ENCODE measurements at places on chromosomes 11 and 22.

DNA sequence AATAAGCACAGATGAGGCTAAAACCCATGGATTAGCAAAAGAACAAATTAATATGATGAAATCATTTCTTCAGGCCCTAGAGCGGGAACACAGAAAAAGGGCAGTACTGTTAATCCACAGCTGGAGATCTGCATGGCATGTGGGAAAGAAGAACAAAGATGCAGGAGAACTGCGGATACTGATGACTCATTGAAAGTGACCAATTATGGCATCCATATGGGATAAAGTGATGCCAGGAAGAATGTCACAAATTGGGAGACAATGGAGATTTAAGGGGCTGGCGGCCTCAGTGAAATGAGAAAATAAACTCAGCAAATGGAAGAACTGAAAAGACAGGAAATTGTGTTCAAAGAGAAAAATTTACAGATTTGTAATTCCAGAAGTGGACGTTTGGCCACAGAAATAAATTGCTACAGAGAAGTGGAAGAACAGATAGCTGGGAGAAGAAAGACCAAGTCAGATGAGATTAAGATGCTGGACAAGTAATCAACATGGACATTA is 39.4 kb downstream of the SIK3 start:
- DNase-seq, result no peak

- no peak for DNase-seq
Observed at GRCh38 chr11:68312117-68312779, at the start of gene LRP5. TSS of gene LRP5 (plus strand) at chr11:68312591. CDS start at chr11:68312715, 124 bp downstream.

DNA sequence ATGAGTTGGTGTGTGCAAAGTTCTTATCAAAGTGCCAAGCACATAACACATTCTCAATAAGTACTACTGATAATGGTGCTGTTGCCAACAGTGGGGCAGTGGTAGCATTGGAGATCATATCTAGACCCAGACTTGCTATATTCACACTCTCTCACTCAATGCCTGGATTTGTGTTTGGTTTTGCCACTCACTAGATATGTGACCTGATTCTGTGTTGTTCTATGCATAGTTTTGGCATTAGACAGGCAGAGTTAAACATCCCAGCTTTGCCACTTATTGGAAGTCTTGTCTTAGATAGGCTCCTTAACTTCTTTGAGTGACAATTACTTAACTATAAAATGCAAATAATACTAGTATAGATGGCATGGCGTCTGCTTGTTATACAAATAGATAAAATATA is 642.6 kb upstream of the CCDC179 start:
- DNase-seq, result no peak

GRCh38 chr22:28103596-28103995 is 184.5 kb upstream of the PITPNB start:
- no peak for DNase-seq

GRCh38 chr22:32846780-32847491 is 45.4 kb downstream of the TIMP3 start:
- no peak for DNase-seq

- no peak for DNase-seq
Observed at GRCh38 chr11:70490723-70491558, 92.6 kb downstream of the CTTN start.

- no peak for DNase-seq
Observed at GRCh38 chr22:27772081-27772983, 29.2 kb downstream of the MN1 start.

DNA sequence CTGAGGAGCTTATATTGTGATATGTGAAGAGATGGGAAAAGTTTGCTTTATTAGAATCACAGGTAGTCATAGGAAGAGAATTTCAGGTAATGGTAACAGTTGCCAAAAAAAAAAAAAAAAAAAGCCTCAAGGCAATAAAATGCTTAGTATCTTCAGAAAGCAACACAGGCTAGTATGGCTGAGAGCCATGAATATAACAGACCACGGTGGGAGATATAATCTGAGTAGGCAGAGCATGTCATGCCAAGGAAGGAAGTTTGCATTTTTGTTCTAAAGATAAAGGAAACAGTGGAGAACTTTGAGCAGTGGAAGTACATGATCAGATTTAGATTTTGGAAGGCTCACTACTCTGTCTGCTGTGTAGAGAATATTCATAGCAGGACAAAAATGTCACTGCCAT is 211.4 kb downstream of the ETS1 start:
- DNase-seq, result no peak
